WTC11 (cell line): ENCODE measurements at places on chromosomes 2 and 18. TPM values are rescaled to one million over a fixed set of nuclear protein-coding genes. Genes with fewer than 3 reads are reported as not detected.

The TLX2 gene
- total RNA-seq = 0.18 to 0.39 TPM (median 0.26 TPM) in 3 replicates

DNA sequence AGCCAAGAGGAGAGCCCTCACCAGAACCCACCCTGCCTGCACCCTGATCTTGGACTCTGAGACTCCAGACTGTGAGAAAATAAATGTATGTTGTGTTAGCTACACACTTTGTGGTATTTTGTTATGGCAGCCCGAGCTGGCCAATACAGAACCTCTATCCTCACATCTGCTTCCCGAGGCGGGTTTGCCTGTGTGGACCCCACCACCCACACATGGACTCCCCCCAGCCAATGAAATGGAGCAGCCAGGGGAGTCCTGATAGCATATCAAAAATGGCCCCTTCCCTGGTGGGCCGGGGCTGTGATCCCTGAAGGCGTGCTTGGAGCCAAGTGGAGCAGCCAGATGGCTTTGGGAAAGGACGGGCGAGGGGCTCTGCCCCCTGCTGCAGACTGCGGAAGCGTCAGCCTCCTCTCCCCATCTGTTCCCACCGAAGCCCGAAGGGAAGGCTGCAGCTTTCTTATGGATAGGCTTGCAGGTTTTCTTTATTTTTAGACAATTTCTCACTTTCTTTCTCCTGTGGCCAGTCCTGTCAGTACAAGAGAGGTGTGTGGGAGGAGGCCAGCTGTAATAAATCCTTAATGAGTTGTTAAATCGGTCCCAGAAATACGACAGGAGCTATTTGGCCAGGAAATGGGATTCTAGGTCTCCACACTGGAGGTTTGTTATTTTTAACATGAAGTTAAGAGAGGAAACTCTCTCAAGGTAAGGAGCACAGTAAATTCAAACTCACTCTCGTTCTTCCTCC is 34.4 kb downstream of the TEX51 start:
- no peak for DNase-seq

DNA sequence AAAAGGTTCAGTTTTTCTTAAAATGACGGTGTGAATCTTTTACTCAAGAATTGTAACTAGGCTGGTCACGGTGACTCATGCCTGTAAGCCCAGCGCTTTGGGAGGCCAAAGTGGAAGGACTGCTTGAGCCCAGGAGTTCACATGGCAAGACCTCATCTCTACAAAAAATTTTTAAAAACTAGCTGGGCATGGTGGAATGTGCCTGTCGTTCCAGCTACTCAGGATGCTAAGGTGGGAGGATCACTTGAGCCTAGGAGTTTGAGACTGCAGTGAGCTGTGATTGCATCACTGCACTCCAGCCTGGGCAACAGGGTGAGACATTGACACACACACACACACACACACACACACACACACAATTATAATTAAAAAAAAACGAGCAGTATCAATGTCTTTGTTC is 369.8 kb downstream of the DPP10 start:
- DNase-seq = no peak

GRCh38 chr18:60452421-60452820 is 79.8 kb upstream of the MC4R start:
- no peak for DNase-seq

GRCh38 chr2:48120759-48121242 is 214.5 kb upstream of the FBXO11 start:
- DNase-seq = no peak

GRCh38 chr18:23828426-23828825 is 139.2 kb downstream of the LAMA3 start:
- DNase-seq = no peak

DNA sequence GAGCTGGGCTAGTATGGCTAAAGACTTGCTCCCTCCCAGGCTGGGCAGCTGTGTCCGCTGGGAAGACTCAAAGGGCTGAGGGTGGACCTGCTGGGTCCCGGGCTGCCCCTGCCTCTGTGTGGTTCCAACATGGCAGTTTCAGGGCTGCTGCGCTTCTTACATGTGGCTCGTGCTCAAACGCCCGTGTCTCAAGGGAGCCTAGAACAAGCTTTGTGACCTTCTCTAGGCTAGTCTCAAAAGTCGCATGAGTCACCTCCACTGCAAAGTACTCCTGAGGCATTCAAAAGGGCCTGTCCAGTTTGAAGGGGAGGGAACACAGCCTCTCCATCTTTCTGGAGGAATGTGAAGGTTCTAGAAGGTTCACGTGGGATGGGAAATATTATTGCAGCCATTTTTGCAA is 44.7 kb upstream of the RAB31 start:
- no peak for DNase-seq

GRCh38 chr2:30275256-30275655 is 43.9 kb downstream of the LBH start:
- no peak for DNase-seq

GRCh38 chr2:202406445-202406978 is 30.4 kb downstream of the BMPR2 start:
- DNase-seq = no peak

- DNase-seq = no peak
These were observed 278.3 kb downstream of the EIPR1 start for GRCh38 chr2:3099145-3099859.

The PLGLB1 gene
- 0.44 to 0.55 TPM (median 0.52 TPM) in 3 replicates for total RNA-seq

DNA sequence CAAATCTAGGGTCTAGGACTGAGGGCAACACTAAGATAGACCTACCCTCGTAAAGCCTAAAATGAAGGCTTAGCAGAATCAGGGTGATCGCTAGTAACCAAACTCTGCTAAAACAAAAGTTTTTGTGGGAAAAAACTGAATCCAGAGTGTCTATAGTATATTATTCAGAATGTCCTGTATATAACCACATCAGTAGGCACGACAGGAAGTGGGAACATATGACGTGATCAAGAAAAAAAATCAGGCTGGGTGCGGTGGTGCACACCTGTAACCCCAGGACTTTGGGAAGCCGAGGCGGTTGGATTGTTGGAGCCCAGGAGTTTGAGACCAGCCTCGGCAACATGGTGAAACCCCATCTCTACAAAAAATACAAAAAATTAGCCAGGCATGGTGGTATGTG is 106.1 kb downstream of the UGGT1 start:
- DNase-seq = no peak

The KIF5C gene
- total RNA-seq = 58.0 to 73.5 TPM (median 60.6 TPM) in 3 replicates

The SLC9A4 gene
- total RNA-seq = 0.09 to 0.11 TPM in 2 of 3 replicates, not detected in the other

The SLC4A3 gene
- 7.8 to 9.9 TPM (median 8.7 TPM) in 3 replicates for total RNA-seq

The RNU2-63P gene
- 2.5 to 7.7 TPM (median 5.2 TPM) in 3 replicates for total RNA-seq

DNA sequence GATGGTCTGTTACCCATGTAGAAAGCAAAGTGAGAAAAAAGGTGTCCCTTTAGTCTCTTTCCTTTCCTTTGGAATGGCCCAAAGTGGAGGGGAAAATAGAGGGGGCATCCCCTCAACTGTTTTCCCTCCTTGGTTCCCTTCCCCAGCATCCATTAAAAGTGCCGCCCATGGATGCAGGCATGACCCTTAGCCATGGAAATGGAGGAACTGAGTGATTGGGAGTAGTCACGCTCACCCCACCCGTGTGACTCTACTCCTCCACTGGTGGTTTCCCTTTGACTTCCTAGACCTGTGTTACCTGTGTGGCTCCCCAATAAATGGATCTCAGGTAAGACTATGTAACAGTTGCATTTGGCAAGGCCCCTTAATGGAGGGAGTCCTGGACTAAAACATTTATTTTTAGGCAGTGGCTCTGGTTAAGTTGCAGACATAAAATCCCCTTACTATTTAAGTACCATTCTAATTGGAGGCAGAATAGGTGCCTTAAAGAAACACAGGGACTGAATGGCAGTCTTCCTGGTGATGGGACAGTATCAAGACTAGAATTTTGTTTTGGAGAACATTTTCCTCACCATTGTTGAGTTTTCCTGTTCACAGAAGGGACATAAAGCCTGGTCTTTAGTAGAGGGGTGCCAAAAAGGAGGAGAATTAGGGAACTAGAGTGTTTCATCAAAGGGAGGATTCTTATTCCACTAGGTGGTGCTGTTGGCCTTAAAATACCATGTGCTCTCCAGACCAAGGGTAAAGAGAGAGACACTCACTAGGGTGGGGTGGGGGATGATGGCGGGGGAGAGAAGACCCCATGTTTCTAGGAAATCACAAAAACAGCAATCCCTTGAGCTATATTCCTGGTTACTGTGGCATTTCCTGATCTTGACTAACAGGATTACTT is 25.7 kb upstream of the PLA2R1 start:
- no peak for DNase-seq

- DNase-seq = no peak
These were observed 178.4 kb upstream of the TPO start for GRCh38 chr2:1234731-1235308.

DNA sequence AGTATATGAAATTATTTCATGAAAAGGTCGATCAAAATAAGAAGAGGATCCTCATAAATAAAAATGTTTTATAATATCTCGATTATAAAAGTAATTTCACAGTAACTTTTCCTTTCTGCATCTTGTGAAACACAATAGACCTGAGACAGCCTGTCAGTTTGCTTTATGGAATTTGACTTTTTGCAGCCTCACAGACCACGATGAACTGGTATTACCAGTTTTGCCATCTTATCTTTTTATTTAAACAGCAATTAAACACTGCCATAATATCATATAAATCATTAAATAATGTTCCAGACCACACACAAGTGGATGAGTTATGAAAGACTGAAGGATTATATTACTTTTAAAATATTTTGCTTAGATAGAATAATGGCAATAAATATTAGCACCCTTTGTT is 10.7 kb upstream of the GALNT3 start:
- DNase-seq = no peak

DNA sequence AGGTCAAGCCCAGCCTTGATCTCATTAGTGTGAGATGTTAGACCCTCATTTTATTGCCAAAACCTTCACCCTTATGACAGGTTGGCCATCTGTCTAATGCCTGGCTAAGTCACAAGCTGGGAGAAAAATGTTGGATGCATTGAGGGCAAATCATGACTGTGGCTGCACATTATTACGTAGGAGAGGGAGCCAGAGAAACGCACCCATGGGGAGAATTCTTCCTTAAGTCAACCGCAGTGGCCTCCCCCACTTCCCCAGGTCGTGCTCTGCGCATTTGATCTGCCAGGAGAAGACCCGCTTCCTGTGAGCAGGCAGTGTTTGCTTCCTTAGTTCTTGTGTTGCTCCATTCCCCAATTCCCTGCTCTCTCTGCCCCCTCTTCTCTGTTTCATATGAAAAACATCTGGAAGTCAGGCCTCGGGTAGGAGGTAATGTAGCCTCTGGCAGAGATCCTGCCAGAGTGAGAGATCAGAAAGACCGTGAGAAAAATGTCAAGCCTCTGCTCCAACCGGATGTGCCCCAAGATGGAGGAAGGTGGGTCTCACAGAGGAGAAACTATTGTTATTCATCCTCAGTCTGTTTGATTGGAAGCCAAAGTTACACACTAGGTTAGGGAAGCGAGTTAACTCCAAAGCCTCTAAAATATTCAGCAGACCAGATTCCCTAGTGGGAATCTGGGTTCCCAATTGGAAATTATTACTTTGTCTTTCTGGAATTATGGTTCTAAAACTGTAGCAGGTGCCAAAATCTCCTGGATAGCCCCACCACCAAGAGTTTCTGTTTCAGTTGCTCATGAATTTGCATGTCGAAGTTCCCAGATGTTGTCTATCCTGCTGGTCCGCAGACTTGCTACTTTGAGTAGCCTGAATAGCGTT is 144.3 kb upstream of the PELI1 start:
- no peak for DNase-seq

The DSG3 gene
- 0.04 TPM in 1 of 3 replicates, not detected in the others for total RNA-seq

DNA sequence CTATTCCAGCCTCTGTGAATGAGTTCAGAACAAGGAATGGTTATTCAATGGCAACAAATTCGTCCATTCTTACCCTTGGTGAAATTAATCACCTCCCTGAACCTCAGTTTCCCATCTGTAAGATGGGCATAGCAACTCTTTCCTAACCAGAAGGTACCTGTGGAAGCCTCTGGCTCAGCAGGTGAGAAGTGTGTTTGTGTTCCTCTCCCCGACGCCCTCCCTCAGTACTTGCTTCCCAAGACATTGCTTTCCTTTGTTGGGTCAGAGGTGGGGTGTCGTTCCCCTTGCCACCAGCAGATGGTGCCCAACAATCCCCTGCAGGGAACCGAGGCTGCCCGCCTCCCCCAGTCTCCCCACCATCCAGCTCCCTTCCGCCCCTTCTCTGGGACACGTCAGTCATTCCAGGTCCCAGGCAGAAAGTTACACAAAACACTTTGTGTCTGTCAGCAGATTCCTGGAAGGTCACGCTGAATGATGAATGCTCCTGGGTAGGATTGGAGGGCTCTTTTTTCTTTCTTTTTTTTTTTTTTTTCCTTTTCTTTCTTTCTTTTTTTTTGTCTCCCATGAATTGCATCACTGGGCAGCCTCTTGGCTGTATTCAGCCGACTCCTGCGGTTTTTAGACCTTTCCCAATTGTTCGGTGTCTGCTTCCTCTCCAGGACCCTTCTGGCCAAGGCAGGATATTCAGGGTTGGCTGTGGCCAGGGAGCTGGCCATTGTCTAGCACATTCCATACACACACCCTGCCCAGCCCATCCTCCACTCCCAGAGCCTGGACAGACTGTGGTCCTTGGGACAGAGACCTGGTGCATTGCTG is 117.3 kb downstream of the LPIN1 start:
- peak; percentile 86 for DNase-seq

DNA sequence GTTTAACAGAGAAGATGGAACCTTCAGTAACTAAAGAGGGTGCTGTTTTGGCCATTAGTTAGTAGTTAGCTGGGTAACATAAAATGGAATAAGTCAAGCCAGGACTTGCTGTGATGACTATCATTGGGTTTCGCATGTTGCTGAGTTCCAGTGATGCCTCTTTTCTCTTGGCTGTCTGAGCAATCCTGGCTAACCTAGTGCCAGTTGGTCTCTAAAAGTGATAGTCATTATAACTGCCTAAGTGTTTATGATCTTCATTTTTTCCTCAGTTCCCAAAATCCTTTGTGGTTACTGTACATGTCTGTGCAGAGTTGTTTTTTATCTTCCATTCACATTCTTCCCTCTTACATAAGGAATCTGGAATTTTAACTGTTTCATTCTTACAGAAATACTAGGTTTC is 33.4 kb downstream of the WDR43 start:
- DNase-seq = no peak

GRCh38 chr2:43851011-43851980 is 12.5 kb downstream of the ABCG8 start:
- DNase-seq = no peak

- peak; percentile 64 for DNase-seq
These were observed 50.8 kb downstream of the WIPF1 start for GRCh38 chr2:174546519-174547506.

GRCh38 chr2:163558251-163559021 is 177.4 kb downstream of the FIGN start:
- DNase-seq = no peak

DNA sequence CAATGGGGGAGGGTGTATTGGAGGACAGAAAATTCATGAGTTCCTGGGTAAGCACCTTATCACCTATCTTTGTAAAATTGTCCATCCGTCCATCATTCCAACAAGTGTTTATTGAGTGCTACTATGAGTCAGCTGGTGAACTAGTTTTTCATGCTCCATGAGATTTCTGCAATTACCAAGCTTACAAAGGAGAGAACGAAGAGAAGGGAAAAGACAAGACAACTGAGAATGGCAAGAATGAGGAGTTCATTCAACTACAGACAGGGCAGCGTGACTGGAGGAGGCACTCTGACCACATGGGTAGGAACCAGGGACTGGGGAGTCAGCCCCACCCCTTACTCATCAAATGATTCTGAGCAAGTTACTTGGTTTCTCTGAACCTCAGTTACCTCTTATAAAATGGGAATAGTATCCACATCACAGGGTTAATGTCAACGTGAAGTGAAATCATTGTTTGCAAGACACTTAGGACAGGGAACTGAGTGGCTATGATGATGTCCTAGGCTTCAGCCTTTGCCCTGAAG is 18.6 kb upstream of the TXNDC2 start:
- no peak for DNase-seq

- no peak for DNase-seq
These were observed 27.6 kb upstream of the SOCS6 start for GRCh38 chr18:70261141-70261788.

The ABCG5 gene
- not detected in 3 replicates for total RNA-seq

The TYW5 gene
- 13.5 to 15.2 TPM (median 13.8 TPM) in 3 replicates for total RNA-seq

The REEP1 gene
- 0.53 to 1.9 TPM (median 0.89 TPM) in 3 replicates for total RNA-seq

- DNase-seq = no peak
These were observed 157.3 kb downstream of the CDCA7 start for GRCh38 chr2:173511942-173512341.
